Hematopoietic multipotent progenitor cell treated with erythropoietin and hydrocortisone succinate and interleukin-3 and kit ligand, for 8 days (in vitro differentiated cells): ENCODE measurements at places on chromosomes 3 and 15.

DNA sequence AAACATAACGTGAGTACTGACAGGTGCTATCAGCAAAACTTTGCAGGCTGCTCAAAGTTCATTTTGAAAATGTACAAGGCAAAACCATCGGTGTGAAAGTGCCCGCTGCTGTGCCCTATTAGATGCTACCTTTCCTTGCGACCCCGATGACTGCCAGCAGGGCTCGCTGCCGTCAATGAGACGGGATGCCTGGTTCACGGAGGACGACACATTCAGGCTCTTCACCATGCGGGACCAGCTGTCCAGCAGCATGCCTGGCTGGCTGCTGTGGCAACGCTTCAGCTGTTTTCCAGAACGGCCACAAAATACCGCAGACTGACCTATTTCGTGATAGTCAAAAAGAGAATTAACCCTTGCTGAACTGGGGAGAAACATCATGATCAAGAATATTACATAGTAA lies 92.7 kb upstream of the OCA2 start:
- no peak for DNase-seq

DNA sequence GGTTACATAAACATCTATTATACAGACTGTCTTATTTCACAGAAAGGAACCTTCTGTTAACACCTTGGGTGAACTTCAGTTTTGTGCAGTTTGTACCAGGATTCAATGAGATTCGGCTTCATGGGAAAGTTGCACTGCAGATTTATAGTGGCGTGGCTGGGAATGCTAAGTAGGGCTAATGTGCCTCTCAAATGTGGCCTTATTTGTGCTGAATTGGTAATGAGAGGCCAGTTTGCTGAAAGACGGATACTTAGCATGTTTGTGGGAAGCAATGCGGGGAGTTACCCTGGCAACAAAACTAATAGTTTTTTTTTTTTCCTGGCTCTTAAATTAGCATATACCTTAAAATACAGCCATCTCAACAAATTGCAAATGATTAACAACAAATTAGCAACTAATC lies 28.6 kb upstream of the CEMIP start:
- DNase-seq = no peak

DNA sequence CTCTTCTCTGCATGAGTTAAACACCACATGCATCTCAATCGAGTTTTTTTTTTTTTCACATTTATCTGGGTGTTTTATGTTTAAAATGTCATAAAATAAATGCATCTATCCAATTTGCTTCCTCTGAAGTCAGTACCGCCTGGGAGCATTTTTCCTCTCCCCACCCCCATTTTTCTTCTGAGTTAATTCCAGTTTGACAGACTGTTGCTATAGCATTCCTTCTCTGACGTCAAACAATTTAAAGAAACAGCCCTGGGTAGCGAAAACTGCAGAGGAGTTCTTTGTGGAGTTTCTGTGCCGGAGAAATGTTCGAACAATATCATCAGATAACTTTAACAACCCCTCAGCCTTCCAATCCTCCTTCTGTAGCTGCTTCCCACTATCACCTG lies 900 bp upstream of the GNB4 start:
- DNase-seq = no peak

DNA sequence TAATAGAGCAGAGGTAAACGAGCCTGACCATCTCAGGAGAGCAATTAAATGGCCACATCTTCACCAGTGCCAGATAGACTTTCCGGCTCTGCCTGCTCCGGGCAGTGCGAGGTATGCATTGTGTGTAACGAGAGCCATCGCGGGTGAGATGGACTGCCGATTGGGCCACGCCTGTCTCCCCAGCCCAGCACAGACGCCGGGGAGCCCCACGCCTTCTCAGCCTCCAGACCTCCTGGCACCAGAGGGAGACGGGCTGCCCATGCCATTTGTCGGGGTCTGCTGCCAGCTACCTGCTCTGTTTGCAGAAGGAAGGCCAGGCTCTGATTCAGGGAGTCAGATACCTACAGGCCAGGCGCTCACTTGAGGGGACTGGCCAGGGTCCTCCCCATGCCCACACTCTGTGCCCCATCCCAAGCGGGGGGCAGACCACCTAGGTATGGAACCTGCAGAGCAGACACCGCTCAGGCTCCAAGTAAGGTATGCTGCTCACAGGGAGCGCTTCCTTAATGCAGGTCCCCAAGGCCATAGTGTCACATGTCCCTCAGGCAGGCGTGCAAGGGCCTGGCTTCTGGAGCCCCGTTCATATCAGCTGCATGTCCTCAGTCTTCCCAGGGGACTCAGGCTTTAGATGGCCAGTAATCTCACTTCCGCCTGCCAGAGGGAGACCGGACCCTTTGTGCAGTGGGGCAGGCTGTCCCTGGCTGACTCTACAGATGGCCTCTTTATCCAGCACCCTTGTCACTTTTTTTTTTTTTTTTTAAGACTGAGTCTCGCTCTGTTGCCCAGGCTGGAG lies 62.2 kb downstream of the DNAJB8 start:
- DNase-seq = no peak

DNA sequence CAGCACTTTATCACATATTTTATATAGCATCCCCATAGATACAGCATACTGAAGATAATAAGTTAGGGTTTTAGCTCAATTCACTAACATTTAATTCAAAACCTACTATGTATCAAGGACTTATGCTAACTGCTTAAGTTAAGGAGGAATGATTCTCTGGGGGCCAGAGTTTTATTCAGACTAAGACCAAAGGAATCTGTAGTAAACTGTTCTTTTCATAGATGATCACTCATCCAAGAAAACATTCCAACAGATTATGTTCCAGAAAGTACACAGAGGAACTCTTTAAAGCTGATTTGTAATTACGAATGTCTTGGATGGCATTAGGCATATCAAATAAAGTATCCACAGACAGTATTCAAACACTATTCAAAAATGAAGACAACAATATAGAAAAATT lies 226.4 kb downstream of the SCAPER start:
- no peak for DNase-seq

GRCh38 chr3:54121414-54122323 lies 683 bp upstream of the CACNA2D3 start:
- DNase-seq = no peak
